ENCODE measurements at places on chromosomes 5 and 9.
A peak's percentile ranks its signal among the peaks of the same experiment; 100 is the strongest.

DNA sequence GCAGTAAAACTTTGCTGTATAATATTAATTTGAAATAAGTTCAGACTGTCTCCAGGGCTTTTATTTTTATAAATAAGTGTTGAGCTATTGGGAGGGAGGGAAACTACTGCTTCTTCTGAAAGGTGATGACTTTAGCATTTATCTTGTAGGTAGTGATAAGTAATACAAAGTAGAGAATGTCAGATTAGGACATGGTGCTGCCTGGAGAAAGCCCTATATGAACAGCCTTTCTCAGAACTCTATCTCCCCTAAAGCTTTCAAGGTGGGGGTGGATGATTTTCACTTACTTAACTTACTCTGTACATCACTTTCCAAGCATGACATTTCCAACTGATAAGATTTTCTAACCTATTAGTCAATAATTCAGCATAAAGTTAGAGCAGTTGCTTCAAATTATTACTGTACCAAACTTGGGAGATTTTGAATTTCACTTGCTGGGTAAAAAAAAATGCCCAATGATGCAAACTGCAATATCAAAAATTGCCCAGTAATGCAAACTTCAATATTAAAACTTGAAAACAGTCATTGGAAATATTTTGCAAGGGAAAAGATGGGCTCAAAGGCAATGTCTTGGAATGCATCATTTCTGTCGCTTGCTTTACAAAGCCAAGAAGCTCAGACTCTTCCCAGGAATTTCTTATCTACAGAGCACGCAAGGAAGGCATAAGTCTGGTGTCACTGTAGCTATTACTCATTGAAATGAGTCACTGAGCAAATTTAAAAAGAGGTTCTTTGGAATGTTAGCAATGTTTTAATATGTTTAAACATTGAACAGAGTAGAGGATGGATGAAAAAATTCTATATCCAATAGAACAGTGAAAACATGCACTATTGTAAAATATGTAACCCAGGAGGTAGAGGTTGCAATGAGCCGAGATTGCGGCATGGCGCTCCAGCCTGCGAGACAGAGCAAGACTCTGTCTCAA is 569.5 kb downstream of the PSAT1 start:
- no peak for ATAC-seq

GRCh38 chr5:163867324-163867723 is 361.9 kb downstream of the MAT2B start:
- ATAC-seq = no peak

DNA sequence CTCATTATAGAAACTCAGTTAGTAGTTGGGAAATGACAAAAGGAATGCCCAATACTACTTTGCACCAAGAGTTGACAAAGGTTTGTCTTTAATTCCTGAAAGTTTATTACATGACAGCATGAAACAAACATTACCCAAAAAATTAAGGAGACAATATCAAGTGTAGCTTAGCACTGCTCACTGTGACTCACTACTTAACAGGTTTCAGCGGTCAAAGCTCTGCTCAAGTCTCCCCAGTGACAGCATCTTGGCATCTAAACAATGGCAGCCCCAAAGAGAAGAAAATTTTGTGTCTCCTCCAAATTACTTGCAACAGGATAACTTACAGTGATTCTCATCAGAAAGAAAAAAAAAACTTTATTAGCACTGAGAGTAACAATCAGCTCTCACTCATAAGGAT is 1030.2 kb downstream of the EFNA5 start:
- no peak for ATAC-seq

DNA sequence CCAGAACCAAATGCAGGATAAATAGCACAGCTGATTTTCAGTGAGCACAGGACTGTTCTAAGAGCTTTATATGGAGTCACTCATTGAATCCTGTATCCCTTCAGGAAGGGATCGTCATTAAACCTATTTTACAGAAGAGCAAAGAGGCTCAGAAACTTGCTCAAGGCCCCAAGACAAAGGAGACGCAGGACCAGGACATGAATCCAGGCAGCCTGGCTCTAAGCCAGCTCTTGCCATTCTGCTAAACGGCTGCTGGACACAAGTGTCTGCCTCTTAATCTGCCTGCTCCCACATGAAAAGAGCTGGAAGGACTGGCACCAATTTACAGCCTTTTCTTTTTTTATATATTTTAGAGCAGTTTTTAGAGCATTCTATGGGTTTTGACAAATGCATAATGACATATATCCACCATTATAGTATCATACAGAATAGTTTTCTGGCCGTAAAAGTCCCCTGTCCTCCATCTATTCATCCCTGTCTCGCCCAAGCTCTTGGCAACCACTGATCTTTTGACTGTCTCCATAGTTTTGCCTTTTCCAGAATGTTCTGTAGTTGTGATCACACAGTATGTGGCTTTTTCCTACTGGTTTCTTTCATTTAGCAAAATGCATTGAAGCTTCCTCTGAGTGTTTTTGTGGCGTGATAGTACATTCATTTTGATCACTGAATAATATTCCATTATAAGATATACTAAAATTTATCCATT is 37.5 kb downstream of the RETREG1 start:
- ATAC-seq = no peak

DNA sequence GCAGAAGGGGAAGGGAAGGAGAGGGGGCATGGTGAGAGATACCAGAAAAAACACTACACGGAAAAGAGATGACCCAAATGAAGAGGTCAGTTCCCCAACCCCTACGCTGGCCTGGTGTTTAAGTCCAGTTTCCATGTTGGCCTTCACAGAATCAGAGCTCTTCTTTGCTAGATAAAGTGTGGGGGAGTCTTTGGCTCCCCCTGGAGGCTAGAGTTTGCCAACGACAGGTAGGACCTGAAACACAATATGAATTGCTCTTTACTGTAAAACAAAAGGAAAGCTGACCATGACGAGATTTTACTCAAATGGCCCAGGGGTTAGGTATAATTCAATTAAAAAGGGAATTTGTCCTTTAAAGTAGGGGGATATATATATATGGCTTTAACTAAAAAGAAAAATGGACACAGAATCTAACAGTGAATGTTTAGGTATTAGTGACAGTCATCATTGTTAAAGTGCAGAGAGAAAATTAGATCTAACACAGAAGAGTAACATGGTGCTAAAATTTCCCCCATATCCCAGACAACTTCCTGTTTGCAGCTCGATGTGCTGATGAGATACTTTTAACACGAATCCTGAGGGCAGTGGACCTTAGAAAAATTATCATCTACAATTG is 92.0 kb downstream of the SV2C start:
- peak; percentile 51 for ATAC-seq

DNA sequence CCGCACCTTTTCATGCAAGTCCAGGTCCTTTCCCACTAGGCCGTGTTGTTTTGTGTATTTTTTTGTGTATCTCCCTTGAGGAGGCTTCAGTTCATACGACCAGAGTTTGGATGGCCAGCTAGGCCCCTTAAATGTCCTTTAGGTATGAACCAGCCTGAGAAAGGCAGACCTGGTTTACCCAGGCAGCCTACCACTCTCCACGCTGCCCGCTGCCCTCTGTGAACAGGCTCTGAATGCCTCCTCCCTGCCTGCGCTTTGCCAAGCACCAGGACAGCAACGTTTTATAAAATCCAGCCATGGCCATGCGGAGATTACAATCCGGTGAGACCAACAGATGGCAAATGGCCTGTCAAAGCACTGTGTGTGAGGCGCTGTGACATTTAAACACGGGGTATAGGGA is 626 bp upstream of the CLTB start:
- ATAC-seq = no peak

- no peak for ATAC-seq
These were observed 40.8 kb upstream of the CLK4 start for GRCh38 chr5:178667688-178668087.

GRCh38 chr5:136420168-136420898 is 55.0 kb upstream of the TRPC7 start:
- no peak for ATAC-seq

- ATAC-seq = no peak
These were observed 632.5 kb downstream of the ISL1 start for GRCh38 chr5:52015760-52016159.

GRCh38 chr9:121357011-121357410 is 13.0 kb downstream of the STOM start:
- ATAC-seq = no peak

GRCh38 chr5:77777281-77777892 is 1.2 kb upstream of the TBCA start:
- ATAC-seq = no peak

DNA sequence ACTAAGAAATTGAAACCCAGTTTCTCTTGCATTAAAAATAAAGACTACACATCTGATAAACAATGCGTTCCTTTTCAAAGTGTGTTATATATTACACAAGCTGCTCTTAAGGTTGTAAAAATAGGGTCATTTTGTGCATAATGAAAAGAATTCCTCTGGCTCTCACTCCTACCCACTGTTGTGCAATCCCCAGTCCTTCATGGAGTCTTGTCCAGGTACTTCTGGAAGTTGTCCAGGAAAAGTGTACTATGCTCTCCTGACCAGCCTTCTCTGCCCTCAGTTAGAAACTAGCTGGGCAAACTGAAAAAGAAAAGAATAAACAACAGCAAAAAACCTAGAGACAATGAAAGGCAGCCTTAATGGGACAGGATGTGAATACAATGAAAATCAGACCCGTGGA is 345.5 kb upstream of the PAPPA start:
- ATAC-seq = no peak

- ATAC-seq = no peak
These were observed 539.4 kb upstream of the DMAC1 start for GRCh38 chr9:8338767-8339510.

DNA sequence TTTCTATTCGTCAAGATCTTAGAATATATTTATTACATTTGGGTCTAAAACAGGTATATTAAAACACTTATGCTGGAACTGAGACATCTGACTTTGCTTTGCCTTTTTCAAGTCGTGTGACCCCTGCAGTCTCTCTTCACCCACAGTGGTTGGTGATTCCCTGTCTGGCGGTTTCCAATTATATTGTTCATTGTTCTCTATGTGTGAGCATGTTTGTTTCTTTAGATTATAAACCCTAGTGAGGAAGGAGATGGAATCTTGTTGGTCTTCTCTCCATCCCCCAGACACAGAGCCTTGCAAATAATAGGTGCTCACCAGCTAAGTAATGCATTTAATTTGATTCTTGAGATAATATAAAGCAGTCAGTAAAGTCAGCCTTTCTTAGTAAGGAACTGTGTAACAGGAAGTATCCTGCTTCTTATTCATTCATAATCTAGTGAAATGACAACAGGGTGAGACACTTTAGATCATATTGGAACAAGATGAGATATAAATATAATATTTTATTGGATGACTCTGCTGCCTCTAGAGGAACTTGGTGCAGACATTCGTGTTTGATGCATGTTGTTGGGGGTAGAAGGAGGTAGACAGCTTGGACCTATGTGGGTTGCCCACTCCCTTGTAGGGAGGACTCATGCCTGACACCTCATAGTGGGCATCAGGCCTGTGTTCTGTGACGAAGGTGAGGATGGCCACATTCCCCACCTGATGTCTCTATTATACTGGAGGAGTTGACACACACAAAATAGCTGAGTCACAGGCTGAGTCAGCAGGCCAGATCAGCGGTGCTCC is 88.1 kb downstream of the FGF1 start:
- peak; percentile 79 for ATAC-seq

DNA sequence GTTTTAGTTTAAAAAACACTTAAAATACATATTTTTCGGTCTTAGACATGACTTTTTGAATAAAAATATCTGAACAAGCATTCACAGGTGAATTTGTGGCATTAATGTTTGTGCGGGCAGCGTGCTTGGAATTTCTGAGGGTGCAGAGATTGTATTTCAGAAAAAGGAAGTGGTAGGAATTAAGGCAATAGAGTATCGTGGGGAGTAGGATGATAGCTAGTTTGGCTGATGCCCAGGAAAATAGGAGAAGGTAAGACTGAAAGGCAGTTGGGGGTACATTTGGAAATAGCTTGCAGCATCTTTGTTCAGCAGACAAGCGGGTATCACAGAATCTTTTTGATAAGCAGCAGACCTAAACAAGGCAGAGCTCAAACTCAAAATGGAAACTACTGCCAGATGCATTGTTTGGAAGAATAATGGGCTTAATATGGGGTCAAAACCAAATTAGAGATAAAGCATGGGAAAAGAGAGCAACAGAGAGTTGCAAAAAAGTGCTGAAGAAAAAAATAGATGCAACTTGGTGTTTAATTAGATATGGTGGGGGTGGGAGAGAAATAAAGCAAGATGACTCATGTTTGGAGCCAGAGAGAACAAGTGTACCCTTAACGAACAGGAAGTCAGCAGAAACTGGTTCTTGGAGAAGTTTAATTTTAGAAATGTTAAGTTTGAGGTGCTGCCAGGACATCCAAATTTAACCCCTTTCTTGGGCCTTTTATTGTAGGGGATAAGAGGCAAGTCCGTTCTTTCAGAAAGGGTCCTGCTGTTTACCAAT is 85.7 kb upstream of the ARRDC3 start:
- ATAC-seq = no peak

DNA sequence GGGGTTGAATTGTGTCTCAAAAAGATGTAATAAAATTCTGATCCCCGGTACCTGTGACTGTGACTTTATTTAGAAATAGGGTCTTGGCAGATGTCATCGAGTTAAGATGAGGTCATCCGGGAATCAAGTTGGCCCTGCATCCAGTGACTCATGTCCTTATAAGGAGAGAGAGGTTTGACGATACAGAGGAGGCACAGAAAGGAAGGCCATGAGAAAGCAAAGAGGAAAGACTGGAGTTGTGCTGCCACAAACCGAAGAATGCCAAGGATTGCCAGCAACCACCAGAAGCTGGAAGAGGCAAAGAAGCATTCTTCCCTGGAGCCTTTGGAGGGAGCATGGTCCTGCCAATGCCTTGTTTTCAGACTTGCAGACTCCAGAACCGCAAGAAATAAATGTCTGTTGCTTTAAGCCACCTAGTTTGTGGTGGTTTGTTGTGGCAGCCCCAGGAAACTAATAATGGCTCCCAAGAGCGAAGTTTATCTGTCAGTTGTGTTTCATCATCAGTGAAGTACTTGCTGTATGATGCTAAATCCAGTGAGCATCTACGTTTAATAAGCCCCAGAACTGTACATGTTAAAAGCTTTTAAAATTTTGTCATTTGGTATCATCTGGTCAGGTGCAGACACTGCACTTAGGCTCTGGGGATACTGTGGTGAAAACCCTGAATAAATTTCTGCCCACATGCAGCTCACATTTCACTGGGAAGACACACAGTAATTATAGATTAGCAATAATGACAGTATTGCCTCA is 114.8 kb downstream of the TLE4 start:
- ATAC-seq = no peak

- ATAC-seq = no peak
These were observed 40.9 kb downstream of the ZNF608 start for GRCh38 chr5:124705577-124705976.

Measured in activated CD4-positive, CD25-positive, alpha-beta regulatory T cell treated with anti-CD3 and anti-CD28 coated beads, Interleukin-2, amount 50 U/mL, for 24 hours (primary cell).